ENCODE measurements at places on chromosomes 11 and 22.
A peak's percentile ranks its signal among the peaks of the same experiment; 100 is the strongest.

DNA sequence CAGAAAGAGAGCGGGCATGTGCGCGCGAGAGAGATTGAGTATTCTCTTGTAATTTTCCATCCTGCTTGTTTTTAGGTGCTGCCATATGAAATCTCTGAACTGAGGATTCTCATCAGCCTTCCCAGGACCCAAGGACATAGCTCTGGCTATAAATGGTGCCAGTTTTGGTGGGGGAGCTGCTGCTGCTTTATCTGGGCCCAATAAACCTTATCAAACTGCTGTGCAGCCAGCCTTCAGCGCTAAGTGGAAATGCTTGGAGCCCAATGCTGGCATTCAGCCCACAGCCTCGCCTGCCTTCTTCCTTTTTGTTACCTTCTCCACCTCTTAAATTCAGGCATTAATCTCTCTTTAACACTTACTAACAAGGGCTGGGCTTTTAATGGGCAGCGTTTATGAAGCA is 2.4 kb upstream of the ZBTB16 start:
- DNase-seq, result no peak

DNA sequence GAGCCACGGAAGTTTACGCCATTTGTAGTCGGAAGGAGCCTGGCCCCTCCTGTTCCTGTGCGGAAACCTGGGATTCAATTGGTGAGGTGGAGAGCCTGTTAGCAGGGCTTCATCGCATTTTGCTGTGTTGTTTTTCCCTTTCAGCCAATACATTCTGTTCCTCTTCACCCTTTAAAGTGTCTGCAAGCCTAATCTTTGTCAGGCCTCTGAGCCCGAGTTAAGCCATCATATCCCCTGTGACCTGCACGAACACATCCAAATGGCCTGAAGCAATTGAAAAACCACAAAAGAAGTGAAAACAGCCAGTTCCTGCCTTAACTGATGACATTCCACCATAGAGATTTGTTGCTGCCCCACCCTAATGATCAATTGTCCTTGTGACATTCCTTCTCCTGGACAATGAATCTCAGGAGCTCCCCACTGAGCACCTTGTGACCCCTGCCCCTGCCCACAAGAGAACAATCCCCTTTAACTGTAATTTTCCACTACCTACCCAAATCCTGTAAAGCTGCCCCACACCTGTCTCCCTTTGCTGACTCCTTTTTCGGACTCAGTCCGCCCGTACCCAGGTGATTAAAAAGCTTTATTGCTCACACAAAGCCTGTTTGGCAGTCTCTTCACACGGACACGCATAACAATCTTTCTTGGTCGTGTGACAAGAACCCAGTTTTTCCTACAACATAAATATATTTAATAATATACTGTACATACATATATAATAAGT is 37.1 kb upstream of the MMP12 start:
- no peak for DNase-seq

DNA sequence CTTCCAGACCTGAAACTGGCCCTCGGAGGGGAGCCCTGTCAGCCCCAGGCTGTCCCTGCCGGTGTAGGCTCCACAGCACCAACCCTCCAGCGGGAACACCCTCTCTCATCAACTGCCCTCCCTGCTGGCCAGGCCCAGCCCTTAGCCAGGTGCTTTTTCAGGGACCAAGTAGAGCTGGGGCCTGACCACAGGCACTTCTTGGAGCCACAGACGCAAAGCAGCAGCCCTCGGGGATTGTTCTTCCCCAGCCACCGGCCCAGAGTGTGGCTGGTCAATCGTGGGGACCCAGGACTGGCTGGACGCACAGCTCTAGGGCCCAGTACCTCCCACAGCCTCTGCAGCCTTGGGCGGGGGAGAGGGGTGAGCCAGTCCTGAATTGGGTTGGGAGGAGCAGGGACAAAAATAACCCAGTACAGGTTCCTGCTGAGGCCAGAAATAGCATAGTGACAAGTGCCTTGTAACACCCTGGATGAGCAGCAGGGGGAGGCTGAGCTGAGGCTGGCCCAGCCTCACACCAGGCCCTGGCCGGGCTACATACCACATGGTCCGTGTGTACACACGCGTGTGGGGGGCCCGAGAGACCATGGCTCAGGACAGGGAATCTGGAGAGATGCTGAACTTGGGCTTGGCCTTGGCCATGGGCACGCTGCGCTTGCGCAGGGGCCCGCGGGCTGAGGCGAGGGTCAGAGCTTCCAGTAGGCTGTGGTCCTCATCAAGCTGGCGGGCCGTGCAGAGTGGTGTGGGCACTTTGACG is 2.0 kb downstream of the KCNJ11 start:
- DNase-seq, result peak; percentile 50

DNA sequence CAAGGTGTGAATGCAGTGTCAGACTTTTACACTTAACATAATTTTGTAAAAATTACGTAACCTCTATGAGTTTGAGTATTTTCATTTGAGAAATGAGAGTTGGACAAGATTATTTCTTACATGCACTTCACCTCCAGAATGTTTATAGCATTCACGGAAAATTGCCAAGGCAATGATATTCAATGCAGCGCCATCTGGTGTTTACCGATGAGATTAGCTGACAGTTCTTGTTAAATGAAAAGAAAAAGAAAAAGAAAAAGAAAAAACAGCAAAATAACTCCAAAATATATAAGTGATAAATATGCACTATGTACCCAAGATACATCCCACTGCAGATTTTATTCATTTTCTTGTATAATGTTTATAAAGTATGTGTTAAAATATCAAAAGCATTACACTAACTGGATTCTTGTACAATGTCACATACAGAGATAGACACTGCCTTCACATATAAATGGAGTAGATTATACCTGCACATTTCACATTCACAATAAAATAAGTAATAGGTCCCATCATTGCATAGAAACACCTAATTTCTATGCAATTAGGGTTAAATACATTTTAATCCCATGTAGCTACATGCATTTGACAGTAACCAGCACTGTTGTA is 976.3 kb upstream of the FAT3 start:
- peak; percentile 53 for DNase-seq

GRCh38 chr11:108846009-108846408 is 181.1 kb downstream of the DDX10 start:
- DNase-seq, result no peak

- DNase-seq, result peak; percentile 69
Measured at GRCh38 chr11:9951807-9952206, 287.9 kb downstream of the SWAP70 start.
